ENCODE measurements at places on chromosomes 2 and 18. TPM values are rescaled to one million over a fixed set of nuclear protein-coding genes. Genes with fewer than 3 reads are reported as not detected.

The CNGA3 gene
- total RNA-seq, result 4.4 TPM

The NFATC1 gene
- 0.16 TPM for total RNA-seq

The ATOH8 gene
- total RNA-seq, result 3.0 TPM

The RGPD3 gene
- 0.94 TPM for total RNA-seq

The ZSWIM2 gene
- total RNA-seq, result 1.2 TPM

The SULT1C2 gene
- total RNA-seq, result 0.62 TPM

DNA sequence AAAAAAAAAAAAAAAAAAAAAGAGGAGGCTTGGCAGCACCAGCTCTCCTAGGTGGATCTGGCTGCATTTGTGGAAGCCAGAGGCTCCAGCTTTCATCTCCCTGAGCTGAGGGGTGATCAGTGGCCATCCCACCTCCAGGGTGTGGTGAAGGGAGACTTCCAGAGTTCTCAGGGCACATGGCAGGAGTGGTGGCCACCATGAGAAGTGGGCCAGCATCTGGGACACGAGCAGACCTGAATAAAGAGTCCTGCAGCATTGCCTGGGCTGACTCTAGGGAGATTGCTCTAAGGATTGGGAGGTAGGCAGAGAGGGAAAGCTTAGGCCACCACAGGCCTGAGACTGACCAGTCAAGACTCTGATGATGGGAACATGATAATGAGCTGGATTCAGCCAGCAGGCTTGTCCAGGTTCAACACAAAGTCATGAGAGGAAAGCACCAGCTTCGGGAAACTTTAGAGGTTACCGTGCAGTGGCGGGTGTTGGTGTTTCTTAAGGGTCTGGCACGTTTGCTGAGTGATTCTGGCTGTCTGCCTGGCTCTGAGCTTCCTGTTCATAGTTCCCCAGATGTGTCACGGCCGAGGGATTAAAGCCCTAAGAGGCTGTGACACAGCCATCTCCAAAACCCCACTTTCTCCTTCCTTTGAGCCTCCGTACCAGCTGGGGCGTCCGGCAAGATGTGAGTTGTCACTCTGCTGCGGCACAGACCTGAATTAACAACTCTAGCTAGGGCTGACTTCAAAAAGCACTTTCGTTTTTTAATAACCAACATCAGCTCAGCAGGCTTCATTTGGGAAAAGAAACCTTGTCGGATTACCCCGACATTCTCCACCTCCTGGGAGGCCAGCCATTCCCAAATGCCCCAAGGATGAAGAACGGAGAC lies 38.3 kb upstream of the IL1R1 start:
- no peak for DNase-seq

DNA sequence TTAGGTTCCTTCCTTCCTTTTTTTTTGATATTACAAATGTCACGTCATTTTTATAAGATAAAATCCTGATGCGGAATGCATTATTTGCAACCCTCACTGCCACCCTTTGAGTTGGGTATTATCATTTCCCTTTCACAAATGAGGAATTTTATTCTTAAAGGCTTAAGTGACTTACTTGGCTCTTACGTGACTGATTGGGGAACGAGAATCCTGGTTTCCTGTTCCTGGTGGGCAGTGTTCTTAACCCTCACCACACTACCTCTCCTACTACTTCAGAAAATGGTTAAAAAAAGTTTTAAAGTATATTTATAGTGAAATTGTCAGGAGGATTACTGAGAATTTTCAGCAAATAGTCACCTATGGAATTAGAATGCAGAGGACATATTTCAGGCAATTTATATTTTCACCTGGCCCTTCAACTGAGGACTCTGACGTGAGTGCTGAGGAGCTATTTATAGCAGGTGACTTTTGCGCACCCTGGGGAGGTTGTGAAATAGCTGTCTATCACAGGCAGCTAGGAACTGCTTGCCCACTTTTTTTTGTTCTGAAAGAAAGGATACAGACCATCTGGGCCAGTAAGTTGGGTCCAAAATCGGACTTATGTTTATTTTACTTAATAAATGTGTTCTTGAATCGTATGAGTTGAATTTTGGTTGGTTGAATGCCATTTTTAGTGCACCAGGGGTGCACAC lies 18.7 kb upstream of the RASGRP3 start:
- no peak for DNase-seq

DNA sequence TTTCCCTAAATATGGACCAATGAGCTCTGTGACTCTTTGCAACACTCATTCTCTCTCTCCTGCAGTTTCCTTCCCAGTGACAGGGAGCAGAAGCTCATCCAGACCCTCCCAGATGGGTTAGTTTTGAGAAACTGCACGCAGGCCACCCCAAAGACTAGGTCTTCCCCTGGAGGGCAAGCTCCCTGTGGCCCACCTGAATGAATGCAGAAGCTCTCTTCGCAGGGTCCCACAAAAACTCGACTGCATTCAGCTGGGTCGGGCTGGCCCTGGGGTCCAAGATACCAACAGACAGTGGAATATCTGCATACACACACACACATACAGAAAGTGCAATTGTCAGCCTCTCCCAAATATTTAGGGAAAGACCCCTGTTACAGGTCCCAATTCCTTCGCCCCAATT lies 37.0 kb downstream of the TFCP2L1 start:
- no peak for DNase-seq

DNA sequence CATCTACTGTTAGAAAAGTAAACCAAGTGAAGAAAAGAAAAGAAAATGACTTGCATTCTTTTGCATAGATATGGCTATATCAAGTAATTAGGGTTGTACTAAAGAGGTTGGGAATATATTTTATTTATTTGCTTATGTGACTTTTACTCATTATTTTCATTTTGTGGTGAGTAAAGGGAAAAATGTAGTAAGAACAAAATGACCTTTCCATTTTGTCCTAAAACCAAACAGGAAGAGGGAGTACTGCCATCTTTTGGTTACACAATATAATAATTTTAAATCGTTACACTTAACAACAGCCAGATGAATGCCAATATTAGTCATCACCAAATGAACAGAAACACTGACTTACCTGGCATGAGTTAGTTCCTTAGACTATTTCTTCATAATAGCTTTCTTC lies 47.3 kb upstream of the NDUFV2 start:
- no peak for DNase-seq

GRCh38 chr2:99478632-99479031 lies 11.2 kb downstream of the REV1 start:
- DNase-seq, result no peak

- DNase-seq, result no peak
Observed at GRCh38 chr2:137937246-137937645, 27.0 kb upstream of the HNMT start.

DNA sequence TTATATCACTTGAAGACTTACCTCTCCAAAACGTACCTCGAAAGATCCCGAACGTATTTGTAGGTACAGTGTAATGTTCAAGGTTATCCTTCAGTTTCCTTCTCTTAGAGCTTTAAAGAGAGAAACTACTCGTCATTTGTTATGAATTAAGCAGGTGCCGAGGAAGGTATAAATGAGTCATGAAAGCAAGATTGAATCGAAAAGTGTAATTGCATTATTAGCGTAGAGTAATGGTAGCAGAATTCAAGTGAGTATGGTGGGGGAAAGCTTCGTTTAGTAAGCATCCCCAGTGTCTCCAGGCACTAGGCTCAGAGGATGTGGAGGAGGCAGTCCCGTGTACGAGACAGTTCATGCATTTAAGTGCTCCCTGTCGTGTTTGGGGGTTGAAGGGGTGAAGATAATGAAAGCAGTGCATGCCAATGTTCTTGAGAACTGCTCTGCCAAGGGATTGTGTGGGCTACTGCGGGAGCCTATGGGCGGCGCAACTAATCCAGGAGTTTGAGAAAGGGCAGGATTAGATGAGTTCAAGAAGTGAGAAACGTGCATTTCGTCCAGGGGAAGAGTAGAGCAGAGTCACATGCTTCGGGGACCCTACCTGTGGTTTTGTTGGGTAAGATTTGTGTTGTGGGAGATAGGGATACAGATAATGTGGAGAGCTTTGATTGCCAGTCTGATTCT lies 858 bp downstream of the POLR1B start:
- DNase-seq, result no peak

DNA sequence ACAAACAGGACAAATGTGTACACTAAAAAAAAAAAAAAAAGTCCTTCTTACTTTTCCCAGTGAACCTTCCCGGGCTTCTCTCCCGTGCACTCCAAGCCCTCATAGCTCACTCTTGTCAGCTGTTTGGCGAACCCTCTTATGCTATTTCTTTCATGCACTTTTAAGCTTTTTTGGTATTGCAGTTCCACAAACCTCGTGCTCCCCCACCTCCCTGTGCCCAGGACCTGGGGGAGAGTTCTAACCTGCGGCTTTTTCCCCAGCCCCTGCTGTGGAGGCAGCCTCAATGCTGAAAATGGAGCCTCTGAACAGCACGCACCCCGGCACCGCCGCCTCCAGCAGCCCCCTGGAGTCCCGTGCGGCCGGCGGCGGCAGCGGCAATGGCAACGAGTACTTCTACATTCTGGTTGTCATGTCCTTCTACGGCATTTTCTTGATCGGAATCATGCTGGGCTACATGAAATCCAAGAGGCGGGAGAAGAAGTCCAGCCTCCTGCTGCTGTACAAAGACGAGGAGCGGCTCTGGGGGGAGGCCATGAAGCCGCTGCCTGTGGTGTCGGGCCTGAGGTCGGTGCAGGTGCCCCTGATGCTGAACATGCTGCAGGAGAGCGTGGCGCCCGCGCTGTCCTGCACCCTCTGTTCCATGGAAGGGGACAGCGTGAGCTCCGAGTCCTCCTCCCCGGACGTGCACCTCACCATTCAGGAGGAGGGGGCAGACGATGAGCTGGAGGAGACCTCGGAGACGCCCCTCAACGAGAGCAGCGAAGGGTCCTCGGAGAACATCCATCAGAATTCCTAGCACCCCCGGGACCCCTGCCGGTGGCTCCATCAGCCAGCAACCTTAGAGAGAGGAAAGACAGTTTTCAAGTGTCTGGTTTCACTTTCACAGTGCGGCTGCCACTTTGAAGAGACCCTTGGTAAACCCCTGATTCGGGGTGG lies 826 bp downstream of the KCNE4 start:
- DNase-seq, result no peak

Measured in occipital lobe (tissue), 3 donors.